Activated naive CD8-positive, alpha-beta T cell treated with anti-CD3 and anti-CD28 coated beads, Interleukin-2, amount 50 U/mL, for 16 hours (primary cell): ENCODE measurements at places on chromosomes 1 and 21.

GRCh38 chr1:41513383-41513735 lies 28.9 kb upstream of the EDN2 start:
- DNase-seq, result no peak

DNA sequence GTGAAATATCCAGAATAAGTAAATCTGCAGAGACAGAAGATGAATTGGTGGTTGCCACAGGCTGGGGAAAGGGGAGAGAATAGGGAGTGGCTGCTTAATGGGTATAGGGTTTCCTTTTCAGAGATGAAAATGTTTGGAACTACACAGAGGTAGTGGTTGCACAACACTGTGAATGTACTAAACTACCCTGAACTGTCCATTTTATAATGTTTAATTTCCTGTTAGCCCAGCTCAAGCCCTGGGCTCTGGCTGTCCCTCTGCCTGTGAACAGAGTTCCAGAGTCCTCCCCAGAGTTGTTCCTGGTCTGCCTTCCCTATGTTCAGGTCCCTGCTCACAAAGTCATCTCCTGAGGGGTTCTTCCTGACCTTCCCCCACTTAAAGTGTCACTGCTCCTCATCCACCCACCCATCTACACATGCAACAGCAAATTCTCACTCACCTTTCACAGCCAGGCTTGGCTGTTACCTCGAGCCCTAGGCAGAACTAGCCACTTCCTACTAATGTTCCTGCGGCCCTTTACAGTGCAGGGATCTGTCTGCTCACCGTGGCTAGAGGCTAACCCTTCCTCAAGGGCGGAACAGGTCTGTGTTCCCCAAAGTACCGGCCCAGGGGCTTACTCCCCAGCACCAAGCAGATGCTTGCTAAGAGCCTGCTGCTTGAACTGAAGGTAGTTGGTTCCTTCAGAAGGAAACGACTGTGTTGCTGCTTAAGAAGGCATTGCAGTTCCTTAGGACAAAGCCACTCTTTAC lies 22.4 kb downstream of the DHCR24 start:
- no peak for DNase-seq

DNA sequence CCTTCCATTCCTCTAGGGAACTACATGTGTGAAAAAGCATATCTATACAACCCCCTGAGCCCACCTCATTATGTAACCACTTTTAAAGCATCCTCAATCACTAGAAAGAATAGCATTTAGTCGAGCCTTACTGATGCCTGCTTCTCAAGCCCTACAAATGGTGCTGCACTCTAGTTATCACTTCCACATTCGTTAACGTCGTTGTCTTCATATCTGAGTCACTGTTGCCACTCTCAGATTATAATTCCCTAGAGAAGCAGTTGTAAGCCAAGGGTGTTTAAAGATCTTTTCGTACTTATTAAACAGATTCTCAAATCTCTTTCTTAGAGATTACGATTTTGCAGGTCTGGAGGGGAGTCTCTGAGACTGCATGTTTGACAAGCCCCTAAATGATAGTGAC lies 16.5 kb downstream of the ATP1B1 start:
- DNase-seq, result no peak

GRCh38 chr1:11794446-11795237 lies 11.1 kb downstream of the MTHFR start:
- no peak for DNase-seq

- DNase-seq, result no peak
Observed at GRCh38 chr1:38558500-38559445, 300.8 kb downstream of the RRAGC start.

DNA sequence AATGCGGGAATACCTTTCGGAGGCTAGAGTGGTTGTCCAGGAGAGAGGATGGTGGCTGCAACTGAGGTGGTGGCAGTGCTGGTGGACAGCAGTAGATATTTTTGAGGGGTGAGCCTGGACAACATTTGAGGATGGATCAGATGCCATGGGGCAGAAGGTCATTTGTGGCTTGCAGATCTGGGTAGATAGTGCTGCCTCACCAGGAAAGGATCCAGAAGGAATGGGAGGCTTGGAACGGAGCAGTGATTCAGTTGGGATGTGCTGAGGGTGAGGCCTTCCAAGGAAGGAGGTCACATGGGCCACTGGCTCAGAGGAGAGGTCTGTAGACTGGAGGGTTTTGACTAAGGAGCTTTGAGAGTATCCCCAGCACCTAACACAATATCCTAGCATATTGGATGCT lies 110.8 kb upstream of the KAZN start:
- DNase-seq, result no peak
